ENCODE measurements at places on chromosomes 4 and X. TPM values are rescaled to one million over a fixed set of nuclear protein-coding genes. Genes with fewer than 3 reads are reported as not detected.

Gene IQCM
- 0.20 TPM for total RNA-seq

GRCh38 chr4:156725257-156725656 lies 246.3 kb downstream of the PDGFC start:
- DNase-seq, result no peak

DNA sequence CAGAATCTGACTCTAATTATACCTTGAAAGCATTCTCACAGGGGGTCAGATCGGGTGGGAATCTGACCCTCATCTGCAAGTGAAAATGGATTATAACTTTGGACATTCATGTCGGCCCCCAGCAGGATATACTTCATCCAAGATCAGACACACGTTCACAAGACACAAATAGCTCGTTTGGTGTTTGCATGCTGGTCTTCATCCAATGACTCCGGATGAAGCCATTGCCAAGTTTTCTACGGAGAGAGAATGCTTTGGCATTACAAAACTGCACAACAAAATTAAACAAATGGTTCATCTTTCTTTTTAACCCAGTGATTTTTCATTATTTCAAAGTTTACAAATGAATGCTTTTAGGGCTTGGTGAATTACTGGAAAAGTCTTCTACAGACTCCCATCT lies 105.5 kb downstream of the MID1 start:
- DNase-seq, result no peak

DNA sequence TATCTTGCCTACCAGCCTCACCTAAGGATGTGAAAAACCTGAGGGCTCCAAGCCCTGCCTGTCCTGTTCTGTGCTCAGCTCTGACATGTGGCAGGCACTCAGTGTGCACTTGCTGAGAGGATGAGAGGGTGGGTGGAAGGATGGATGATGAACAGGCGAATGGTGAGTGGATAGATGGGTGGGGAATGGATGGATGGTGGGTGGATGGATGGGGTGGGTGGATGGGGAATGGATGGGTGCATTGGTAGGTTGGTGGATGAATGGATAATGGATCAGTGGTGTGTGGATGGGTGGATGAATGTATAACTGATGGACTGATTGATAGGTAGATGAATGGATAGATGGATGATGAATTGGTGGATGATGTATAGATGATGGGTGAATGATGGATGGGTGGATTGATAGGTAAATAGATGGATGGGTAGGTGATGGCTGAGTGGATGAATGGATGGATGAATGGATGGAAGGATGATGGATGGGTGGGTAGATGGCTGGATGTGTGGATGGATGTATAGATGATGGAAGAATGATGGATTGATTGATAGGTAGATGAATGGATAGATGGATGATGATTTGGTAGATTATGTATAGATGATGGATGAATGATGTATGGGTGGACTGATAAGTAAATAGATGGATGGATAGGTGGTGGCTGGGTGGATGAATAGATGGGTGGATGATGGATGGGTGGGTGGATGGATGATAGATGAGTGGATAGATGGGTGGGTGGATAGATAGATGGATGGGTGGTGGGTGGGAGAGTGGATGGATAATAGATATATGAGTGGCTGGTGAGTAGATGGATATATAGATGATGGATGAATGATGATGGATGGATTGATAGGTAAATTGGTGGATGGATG lies 69.3 kb upstream of the NKX1-1 start:
- DNase-seq, result no peak

Measured in HCT116 (cell line).